ENCODE measurements at places on chromosomes 6 and 20.

DNA sequence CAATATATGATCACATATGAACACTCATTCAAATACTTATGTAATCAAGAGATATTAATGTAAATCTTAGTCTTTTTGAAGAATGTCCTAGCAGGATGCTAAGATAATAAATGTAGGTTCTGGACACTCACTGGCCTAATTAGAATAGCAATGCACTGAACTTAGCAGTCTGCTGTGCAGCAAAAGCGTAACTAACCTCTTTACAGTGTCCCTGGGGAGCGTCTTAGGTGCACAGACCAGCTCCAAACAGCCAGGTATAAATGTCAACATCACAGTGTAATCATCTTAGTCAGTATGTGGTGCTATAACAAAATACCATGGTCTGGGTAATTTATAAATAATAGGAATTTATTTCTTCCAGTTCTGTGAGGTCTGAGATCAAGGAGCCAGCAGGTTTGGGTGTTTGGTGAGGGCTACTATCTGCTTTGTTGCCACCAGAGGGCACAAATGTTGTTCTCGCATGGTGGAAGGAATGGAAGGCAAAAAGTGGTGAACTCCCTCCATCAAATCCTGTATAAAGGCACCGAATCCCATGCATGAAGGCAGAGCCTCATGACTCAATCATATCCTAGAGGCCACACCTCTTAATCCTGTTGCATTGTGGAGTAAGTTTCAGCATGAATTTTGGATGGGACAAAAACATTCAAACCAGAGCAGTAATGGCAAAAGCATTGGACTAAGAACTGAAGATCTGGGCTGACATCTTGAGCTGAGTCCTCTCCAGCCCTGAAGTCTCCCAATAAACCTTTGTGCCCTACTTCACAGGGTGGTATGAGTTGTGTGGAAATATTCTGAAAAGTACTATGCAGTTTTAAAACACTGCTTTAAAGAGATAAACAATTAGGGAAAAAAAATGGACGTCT is 41.8 kb upstream of the FOXO3 start:
- DNase-seq: no peak

DNA sequence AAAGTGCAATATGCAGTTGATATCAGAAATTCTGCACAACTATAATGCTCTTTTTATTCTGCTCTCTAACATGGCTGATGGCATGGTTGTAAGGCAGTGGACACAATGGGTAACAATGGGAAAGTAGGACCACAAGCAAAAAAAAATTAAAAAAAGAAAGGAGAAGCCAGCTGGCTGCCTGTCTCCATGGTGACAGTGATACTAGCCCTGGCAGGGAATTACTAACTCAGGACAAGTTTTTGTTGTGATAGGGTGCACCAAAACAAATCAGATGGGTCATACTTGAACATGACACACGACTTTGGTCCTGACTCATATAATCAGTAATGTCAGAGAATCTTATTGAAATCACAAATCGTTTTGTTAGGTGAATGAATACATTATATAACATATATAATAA is 169.4 kb downstream of the TRDN start:
- DNase-seq: no peak

DNA sequence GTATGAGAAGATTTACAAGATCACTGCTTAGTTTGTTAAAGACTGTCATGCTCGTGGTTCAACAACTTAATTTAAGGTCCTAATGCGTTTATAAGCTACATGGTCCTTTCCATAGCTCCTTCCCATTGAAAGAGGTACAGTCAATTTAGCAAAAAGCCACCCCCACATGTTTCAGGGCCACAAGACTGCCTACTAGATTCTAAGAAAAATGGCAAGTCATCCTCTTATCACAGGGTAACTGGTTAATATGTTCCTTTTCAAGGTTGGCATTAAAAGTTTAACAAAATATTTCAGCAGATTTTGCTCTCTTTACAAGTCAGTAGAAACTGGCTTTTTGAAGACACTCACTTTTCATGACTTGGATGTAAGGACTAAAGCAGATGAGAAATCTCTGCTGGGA is 15.7 kb downstream of the GSTA3 start:
- no peak for DNase-seq

DNA sequence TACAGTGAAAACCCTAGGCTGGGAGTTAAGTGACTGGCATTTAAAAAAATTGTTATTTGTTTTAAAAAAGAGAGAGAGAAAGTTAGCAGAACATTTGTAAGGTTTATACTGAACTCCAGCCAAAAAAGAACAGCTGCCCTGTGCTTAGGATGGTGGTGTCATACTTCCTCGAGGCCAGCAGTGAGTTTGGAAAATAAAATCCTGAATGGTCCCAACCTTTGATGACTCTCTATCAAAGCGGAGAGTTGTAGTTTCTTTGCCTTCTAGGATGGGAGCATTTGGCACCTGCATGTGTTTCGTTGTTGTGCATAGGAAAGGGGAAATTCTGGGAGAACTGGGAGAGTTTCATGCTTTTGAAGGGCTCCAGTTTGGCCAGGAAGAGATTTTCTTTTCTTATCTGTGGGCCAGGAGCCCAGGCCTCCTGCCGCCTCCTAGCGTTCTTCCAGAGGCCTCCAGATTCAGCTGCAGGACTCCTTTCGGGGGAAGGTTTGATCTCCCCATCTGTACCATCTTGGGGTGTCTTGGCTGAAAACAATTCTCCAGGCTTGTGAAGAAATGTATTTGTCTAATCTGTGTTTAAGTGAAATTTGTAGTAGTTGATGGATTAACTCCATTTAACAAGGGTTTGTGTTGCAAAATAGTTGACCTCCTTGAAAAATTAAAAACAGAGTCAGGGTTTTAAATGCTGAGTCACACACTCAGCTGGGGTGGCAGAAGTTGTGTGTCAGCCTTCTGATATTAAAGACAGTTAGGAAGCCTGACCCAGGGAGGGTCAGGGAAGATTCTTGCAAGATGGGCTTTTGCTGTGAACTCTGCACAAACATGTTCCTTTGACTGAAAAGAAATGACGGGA is 63.4 kb downstream of the TXNDC5 start:
- DNase-seq: no peak

GRCh38 chr20:50085481-50086365 is 27.2 kb downstream of the UBE2V1 start:
- no peak for DNase-seq

DNA sequence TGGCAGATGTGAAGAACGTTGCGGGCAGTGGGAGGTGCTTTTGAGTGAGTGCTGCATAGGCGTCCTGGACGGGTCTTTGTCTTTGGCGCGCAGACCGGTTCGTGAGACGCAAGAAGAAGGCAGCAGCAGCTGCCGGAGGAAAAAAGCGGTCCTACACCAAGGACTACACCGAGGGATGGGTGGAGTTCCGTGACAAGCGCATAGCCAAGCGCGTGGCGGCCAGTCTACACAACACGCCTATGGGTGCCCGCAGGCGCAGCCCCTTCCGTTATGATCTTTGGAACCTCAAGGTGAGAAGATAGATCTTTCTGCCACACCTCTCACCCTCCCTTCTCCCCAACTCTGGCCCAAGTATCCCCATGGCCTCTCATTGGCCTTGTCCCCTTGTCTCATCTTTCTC is 1.1 kb downstream of the ABT1 start:
- DNase-seq: no peak

DNA sequence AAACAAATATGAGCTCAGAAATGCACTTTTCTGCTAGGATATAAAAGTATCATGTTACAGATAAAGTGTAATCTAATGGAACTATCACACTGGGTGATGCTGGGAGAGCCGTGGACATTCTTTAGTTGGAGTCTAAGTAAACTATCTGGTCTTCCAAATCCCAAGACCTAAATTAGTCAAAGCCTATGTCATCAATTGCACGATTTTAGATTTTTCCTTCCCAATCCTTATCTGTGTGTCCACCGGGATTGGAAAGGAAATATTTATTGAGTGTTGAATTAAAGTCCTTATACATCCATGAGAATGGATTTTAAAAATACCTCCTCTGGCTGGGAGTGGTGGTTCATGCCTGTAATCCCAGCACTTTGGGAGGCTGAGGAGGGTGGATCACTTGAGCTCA is 19.6 kb upstream of the MRAP2 start:
- DNase-seq: no peak

DNA sequence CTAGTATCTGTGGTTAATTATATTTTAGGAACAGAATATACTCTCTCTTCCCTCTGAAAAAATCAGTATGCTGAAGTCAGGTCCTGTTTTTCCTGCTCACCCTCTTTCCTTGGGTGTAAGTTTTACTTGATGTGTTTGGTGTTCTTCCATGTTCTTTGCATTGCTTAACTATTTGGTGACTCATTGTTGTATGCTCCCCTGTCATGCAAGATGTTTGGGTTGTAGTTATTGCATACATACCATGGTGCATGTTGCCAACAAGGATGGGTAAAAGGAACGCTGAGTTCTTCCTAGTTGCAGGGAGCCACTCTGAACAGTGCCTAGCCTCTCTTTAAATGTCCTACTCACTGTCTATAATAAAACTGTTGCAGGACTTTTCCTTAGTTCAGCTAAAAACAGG is 207.9 kb upstream of the LAMP5 start:
- DNase-seq: no peak

DNA sequence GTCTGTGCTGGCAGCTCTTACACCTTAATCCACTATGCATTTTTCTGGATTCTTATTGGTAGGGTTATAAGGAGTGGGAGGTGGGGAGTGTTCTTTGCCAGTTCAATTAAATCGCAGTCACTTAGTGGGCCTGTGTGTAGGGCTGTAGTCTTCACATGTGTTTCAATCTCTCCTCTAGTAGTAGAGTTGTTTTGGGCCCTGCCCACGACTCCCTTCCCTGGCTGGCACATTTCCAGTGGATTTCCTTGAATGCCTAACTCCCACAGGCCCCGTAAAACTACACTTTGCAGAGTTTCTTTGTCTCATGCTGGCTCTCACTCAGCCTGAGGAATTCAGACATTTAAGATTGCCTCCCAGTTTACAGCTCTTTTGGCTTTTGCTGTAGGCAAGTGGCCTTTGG is 414.0 kb upstream of the OPRM1 start:
- peak; percentile 82 for DNase-seq

DNA sequence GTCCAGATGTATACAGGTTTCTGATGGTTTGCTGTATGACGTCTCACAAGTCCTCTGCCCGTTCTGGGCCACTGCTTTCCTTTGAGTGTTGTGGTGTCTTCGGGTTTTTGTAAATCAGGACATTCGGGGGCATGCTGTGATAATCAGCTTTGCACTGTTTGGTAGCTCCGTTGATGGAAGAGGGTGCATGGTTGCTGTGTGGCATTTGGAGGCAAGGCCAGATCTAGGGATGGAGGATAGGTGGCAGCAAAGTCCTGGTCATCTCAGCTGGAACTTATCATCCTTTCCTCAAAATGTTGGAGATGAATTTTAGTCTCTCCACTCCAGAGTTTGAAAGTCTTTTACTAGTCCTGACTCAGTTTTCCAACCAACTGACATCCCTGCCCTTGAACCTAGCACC is 91.0 kb downstream of the SCP2D1 start:
- DNase-seq: no peak
